ENCODE measurements at places on chromosomes 13 and 19. TPM values are rescaled to one million over a fixed set of nuclear protein-coding genes. Genes with fewer than 3 reads are reported as not detected.

DNA sequence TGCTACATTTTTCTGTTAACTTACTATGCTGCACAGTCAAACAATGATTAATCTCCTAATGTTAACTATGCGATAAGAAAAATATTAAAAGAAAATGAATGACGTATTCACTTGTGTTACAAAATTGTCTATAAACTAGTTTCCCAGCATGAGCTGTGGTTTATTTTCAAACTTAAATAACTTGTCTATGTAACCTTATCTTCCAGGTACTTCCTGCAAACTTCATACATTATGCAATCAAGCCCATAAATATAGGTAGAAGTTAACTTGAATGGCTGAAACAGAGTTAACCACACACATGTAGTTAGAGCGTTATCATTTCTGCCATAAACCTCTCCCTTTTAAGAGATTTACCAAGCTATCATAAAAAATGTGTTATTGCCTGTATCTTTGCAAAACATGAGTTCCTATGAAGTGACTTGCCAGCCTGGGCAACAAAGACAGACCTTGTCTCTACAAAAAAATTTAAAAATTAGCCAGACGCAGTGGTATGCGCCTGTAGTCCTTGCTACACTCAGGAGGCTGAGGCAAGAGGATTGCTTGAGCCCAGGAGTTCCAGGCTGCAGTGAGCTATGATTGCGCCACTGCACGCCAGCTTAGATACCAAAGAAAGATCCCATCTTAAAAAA lies 17.7 kb upstream of the KLF5 start:
- no peak for DNase-seq

The ZNF234 gene
- 25.9 TPM for total RNA-seq

DNA sequence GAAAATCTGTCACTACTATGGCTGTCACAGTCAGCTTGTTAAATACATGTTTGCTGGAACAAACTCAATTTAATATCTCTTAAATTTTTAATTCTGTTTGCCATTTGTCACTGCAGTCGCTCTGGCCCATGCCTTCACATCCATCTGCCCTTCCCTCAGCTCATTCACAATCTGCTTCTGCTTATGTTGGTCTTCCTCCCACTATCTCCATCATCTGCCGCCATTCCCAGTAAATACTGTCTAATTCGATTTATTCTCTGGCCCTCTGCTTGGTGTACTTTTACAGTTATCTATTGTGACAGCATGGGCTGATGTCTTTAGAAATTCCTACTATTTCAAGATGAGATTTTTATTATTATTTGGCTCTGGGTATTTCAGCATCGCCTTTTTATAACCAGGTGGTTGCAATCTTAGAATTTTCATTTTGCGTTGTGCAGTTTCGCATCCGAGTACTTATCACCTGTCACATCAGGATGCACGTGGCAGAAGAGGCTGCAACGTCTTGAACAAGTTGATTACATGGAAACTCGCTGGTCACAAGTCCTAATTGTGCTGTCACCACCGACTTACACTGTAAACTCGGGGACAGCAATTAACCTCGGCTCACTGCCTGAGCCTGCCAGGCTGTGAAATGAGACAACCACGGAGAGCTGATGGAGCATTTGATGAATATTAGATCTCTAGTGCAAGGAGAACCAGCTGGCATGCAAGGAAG lies 158.4 kb downstream of the MYO16 start:
- no peak for DNase-seq

GRCh38 chr19:29365836-29366417 lies 153.0 kb upstream of the UQCRFS1 start:
- DNase-seq: no peak

DNA sequence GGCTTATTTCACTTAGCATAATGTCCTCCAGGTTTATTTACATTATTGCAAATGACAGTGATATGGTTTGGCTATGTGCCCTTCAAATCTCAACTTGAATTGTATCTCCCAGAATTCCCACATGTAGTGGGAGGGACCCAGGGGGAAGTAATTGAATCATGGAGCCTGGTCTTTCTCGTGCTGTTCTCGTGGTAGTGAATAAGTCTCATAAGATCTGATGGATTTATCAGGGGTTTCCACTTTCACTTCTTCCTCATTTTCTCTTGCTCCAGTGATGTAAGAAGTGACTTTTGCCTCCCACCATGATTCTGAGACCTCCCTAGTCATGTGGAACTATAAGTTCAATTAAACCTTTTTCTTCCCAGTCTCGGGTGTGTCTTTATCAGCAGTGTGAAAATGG lies 109.6 kb downstream of the VWA8 start:
- DNase-seq: no peak

All from occipital lobe (tissue), 3 donors.